RCC 7860 (cell line): ENCODE measurements at places on chromosomes 12 and 14.

- no peak for DNase-seq
These were observed 131.2 kb downstream of the CRADD start for GRCh38 chr12:93808169-93808899.

DNA sequence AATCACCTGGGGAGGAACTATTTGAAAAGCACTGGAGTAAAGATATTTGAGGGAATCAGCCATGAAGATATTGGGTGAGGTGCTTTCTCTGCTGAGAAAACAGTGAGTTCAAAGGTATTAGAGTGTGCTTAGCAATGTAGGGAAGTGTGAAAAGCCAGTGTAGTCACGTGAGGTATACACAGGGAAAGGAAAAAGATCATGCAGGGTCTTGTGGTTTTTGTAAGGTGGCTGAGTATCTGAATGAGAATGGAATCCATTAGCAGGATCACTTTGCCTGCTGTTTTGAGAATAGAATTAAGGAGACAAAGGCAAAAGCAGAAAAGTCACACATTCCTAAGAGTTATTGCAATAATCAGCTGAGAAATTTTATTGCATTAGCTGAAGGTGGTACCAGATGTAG, 193.0 kb downstream of the PIK3C2G start:
- no peak for DNase-seq

- DNase-seq = no peak
These were observed 200.7 kb upstream of the BCL2L14 start for GRCh38 chr12:11870041-11870451.

GRCh38 chr14:92982956-92983355, 60.0 kb downstream of the CHGA start:
- peak; percentile 10 for DNase-seq

DNA sequence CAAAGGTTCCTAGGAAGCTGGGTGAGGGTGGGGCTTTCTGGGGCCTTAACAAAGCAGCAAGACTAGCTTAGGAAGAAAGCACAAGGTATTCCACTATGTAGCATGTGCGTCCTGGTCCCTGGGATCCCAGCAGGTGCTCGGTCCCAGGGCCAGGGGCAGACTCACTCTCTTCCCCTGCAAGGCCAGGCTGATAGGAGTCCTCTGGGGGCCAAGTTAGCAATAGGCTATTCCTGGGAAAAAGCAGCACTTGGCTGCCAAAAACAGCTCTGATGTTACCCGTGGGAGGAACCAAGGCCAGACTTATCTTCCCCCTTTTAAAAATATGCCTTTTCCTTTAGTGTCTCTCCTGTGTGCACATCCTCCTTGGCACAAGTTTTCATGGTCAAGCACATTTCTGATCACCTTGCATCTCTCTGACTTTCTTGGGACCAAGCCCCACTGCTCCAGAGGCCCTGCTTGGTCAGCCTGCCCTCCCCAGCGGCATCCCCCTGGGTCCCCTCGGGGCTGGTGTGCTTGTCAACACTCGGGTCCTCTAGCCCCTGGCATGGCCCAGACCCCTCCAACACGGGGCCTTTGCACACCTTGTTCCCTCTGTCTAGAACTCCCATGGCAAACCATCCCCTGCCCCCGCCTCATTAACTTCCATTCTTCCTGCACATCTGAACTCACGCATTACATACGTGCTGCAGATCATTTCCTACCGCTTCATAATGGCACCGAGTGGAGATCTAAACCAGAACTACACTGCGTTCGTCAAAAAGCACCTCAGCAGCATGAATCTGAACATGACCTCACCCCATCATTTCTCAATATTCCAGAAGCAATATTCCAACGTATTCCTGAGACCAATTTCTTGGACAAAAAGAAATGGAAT, 21.9 kb downstream of the CCDC92 start:
- no peak for DNase-seq

- DNase-seq = no peak
These were observed 371 bp upstream of the REM2 start for GRCh38 chr14:22882529-22883172.

DNA sequence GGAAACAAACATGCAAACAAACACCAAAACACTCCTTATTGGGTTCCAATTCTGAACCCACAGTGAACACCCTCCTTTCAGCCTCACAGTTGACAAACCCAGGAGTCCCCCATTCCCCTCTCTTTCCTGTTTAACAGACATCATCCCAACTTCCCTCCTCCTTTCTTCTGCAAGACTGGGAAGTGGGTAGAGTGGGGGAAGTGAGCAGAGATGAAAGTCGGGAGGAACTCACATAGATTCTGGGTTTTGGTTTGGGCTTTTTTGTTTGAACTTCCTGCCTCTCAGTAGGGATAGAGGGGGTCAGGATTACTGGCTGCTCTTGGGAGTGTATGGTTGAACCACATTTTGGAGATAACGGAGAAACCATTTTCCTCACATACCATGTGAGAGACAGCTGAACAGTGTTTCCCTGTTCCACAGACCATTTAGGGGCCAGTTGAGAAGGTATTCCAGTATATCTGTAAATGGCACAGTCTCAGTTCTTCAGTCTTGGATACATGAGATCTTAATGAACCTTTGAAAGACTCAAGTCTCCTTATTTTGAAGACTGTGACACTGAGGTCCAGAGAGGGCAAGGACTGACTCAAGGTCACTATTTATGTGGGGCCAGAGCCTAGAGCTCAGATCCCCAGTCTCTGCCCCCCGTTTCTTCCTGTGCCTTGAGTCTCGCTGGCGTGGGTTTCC, 3.9 kb upstream of the GPR84 start:
- DNase-seq = no peak

DNA sequence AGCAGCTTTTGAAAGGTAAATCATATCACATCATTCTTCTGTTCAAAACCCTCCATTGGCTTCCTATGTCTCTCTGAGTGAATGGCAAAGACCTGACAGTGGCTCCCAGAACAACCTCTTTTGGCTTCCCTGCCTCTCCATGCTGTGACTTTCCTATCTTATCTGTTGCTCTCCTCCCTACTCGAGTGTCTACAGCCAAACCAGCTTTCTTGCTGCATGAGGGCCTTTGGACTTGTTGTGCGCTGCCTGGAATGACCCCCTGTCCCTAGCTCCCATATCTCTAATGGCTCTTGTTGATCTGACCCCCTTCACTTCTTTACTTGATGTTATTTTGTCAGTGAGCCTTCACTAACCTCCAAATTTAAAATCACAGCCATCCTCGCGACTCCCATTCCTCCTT, 2.5 kb downstream of the SYNE2 start:
- DNase-seq = no peak

- DNase-seq = peak; percentile 42
These were observed 18.9 kb upstream of the SMUG1 start for GRCh38 chr12:54207539-54208294.

- no peak for DNase-seq
These were observed 167.9 kb upstream of the AVPR1A start for GRCh38 chr12:63318933-63319332.

DNA sequence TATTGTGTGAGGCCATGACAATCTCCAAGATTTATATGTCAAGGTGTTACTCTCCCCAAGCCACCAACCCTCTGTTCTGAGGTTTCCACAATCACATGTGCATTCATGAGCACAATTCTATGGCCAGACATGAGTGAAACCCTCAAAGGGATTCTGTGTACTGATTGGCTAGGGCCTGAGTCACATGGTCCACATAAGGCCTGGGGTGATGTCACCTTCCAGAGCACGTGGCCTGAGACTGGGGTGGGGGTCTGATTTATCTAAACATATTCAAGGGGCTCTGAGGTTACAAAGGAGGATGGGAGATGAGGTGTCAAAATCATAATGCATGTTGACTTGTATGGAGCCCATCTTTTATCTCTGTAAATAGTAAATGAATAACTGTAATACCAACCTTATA, 1369.9 kb upstream of the TMEM132C start:
- DNase-seq = no peak

DNA sequence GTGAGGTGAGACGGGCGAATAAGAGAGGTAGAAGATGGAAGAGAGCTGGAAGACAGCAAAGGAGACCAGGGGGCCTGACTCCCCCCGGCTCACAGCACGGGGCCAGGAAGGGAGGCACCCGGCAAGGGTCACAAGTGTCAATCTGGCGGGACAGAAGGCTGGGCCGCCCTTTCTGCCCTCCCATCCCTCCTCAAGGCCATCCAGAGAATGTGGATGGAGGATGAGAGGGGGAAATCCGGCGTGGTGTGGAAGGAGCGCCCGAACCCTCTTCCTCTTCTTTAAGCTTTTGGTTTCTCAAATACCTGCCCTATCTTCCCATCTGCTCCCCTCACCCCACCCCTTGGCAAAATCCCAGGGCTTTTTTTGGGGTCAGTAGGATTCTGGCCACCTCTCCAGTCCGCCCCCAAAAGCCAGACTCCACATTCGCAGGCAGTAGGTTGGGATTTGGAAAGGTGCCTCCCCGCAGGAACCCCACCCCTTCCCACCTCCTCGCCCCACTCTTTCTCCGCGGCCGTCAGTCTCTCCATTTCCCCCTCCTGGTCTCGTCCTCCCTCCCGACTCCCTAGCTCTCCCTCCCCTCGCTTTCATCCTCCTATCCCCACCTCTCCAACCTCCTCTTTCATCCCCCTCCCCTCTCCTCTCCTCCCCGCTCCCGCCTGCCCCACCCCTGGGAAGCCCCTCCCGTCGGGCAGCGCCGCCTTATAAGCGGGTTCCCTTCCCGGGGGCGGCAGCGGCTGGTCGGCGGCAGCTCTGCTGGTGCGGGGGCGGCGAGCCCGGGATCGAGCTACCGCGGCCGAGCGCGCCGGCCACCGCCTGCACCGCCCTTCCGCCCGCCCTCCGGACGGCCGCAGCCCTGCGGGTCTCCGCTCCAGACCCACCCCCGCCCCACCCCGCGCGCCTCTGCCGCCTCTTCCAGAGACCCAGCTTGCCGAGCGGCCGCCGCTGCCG, at the start of gene PTMS:
TSS of gene PTMS (plus strand) at position 730 of the 948 bp plus-strand sequence. CDS start 343 bp downstream, outside the sequence.
- DNase-seq = peak; percentile 64

GRCh38 chr12:15599266-15600037, 189.7 kb downstream of the EPS8 start:
- no peak for DNase-seq

DNA sequence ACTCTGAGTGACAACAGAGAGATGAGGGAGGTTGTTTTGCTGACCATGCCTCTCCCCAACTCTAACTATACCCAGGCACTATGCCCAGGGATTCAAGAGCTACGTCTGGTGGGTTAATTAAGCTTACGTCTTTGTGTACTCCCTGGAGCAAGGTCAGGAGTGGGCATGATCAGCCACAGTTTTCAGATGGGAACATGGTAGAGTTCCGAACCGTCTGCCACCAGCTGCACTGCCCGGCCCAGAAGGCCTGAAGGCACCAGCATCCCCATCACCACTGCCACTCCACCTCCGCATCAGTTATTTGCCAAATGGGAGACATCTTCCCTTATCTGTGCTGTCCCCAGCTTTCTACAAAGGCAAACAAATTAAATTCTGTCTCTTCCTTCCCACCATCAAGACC, 11.1 kb upstream of the GPX2 start:
- no peak for DNase-seq

GRCh38 chr14:92552066-92552465, 38.5 kb downstream of the RIN3 start:
- DNase-seq = no peak
